CD8-positive, alpha-beta memory T cell (primary cell): ENCODE measurements at places on chromosomes 1 and 21. TPM values are rescaled to one million over a fixed set of nuclear protein-coding genes. Genes with fewer than 3 reads are reported as not detected.

The NLRP3 gene
- total RNA-seq, result 1.8 TPM

The WNT3A gene
- total RNA-seq, result not detected

- no peak overlapping the region for H3K27ac ChIP-seq
- no peak overlapping the region for H3K4me3 ChIP-seq
- H3K36me3 ChIP-seq, result no peaks in the 10 kb centered on the region
- DNase-seq, result no peak
Observed at GRCh38 chr1:8211251-8211882, 106.5 kb upstream of the SLC45A1 start.

The BMP8A gene
- total RNA-seq, result not detected

The SPATA21 gene
- total RNA-seq, result not detected

DNA sequence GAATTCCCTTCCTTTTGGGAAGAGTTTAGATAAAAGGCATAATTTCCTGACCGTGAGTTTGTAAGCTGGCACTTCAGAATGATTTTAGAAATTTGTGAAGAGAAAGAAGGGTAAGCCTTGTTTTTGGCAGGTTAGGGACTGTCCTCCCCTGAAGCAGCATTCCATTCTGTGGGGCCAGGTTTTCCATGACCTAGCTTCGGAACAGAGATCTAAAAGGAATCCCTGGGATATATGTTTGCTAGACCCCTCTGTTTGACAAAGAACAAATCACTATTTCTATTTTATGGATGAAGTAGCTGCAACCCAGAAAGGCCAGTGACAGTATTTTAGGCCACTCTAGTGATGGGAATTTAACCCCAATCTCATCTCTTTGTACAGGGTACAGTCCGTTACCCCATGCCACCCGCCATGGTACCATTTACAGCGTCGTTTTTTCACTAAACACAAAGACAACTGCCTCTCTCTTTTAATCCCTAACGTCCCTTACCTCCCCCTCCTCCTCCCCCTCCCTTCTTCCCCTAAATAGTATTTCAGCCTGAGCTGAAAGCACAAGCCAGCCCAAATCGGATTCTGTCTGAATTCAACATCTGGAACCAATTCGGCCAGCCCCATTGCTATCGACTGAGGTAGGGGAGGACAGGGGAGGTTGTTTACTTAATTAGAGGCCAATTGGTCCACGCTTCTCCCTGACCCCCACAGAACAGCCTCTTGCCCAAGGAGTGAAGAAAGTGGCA is 23.4 kb upstream of the IKBKE start:
- no peak for DNase-seq
- no peak overlapping the region for H3K4me3 ChIP-seq
- no peaks in the 10 kb centered on the region for H3K27me3 ChIP-seq
- H3K4me1 ChIP-seq, result no peaks in the 10 kb centered on the region

The LCE3C gene
- not detected for total RNA-seq

- no peaks in the 10 kb centered on the region for H3K36me3 ChIP-seq
- H3K27ac ChIP-seq, result no peak overlapping the region
- H3K4me1 ChIP-seq, result no peaks in the 10 kb centered on the region
- H3K4me3 ChIP-seq, result no peak overlapping the region
- H3K27me3 ChIP-seq, result no peaks in the 10 kb centered on the region
- no peak for DNase-seq
Observed at GRCh38 chr1:116904791-116905320, 4.9 kb upstream of the PTGFRN start.

The CFHR3 gene
- not detected for total RNA-seq

The PODN gene
- total RNA-seq, result not detected
